ENCODE measurements at places on chromosomes 13 and 19.
A peak's percentile ranks its signal among the peaks of the same experiment; 100 is the strongest.

GRCh38 chr19:10516671-10517286 is 468 bp downstream of the S1PR5 start:
- DNase-seq: no peak

GRCh38 chr13:97280478-97280877 is 58.3 kb downstream of the MBNL2 start:
- DNase-seq: no peak

- DNase-seq: no peak
Measured at GRCh38 chr19:40625406-40626120, 24.4 kb downstream of the LTBP4 start.

DNA sequence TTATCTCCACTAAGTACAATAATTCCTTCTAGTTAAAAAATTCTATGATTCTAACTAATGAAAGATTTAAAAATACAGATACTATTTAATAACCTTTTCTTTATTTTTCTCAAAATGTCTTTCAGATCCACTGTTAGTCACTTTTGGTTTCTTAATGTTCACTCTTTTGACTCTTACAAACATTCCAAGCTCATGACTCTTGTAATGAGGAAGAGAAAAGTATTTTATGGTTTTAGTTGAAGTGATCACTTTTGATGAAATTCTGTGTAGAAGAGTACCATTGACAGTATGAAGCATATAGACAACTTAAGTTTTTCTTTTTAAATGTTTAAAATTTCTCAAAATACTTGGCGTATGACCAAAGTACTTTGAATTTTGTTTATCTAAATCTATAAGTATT is 27.8 kb downstream of the COG3 start:
- no peak for DNase-seq

DNA sequence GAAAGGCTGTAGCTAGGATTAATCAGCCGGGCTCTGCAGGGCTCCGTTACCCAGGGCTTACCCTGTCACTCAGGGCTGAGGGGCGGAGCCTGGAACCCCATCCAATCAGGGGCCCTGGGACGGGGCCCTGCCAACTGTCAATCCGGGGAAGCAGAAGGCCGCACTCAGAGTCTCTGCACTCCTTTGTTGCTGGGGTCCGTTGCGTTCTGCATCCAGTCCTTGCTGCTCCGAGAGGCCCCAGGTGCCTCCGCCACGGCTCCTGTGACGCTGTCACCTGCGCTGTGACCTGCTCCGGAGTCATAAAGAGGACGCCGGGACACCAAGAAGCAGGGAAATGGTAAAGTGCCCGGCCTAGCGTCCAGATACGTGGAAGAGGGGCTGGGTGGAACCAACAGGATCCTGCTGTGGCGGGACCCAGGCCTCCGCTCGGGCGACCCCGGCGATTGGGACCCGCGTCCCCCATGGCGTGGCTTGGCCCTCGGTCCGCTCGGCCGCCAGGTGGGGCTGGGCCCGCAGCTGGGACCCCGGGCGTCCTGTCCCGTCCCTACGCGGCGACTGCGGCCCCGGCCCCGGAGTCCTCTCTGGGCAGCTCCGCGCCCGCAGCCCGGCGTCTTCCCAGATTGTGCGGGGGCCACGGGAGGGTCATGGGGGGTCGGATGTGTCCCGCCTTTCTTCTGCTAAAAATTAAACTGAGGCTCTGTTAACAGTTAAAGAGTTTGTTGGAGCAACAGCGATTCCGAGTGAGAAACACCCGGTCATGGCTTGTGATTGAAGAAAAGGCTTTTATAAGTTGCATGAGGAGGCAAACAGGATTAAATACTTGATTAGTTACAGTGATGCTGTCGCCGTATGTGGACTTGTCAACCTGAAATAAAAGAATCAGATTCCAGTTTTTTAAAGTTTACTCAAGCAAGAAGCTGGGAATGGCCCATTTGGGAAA is at the start of gene ZNF491:
Gene ZNF491, plus strand, starts transcription at position 133 of the 940 bp plus-strand sequence. CDS start 7,431 bp downstream, outside the sequence.
- peak; percentile 88 for DNase-seq

All from SHP77 treated with DMSO at 0.1 percent for 48 hours (cell line).